ENCODE measurements at places on chromosomes 2 and 18. TPM values are rescaled to one million over a fixed set of nuclear protein-coding genes. Genes with fewer than 3 reads are reported as not detected.

CETN1 gene
- not detected for total RNA-seq

BCL11A gene
- total RNA-seq = 1.0 TPM

DNER gene
- total RNA-seq = 0.97 TPM

RFTN2 gene
- total RNA-seq = 8.2 TPM

HEATR5B gene
- total RNA-seq = 20.5 TPM

GREB1 gene
- total RNA-seq = 30.8 TPM

MAP3K19 gene
- not detected for total RNA-seq

SLC16A14 gene
- total RNA-seq = 10.8 TPM

CDKL4 gene
- total RNA-seq = not detected

PARD3B gene
- total RNA-seq = 2.0 TPM

PLCD4 gene
- total RNA-seq = 1.1 TPM

CPLX4 gene
- total RNA-seq = 0.12 TPM

TTN gene
- 0.53 TPM for total RNA-seq

CNGA3 gene
- not detected for total RNA-seq

GKN1 gene
- not detected for total RNA-seq

RESP18 gene
- total RNA-seq = not detected

KLF11 gene
- total RNA-seq = 9.6 TPM

COL6A3 gene
- 0.41 TPM for total RNA-seq

REG1B gene
- total RNA-seq = not detected

DAPL1 gene
- total RNA-seq = not detected

COL4A3 gene
- not detected for total RNA-seq

POU3F3 gene
- not detected for total RNA-seq

FSIP2 gene
- 12.7 TPM for total RNA-seq

MC4R gene
- 0.15 TPM for total RNA-seq

MDH1B gene
- 3.9 TPM for total RNA-seq

SRSF7 gene
- total RNA-seq = 275 TPM

SPDYA gene
- 0.37 TPM for total RNA-seq

MBP gene
- 0.64 TPM for total RNA-seq

All from neural progenitor cell (in vitro differentiated cells).